Left lobe of liver (tissue), 2 donors: ENCODE measurements at places on chromosomes 2 and 18.

GRCh38 chr2:121376535-121377250, 91.7 kb upstream of the TFCP2L1 start:
- DNase-seq, result no peak

- no peak for DNase-seq
Measured at GRCh38 chr2:12091201-12091806, 344.9 kb downstream of the LPIN1 start.

- DNase-seq, result no peak
Measured at GRCh38 chr18:57648414-57648813, 26.8 kb upstream of the NARS1 start.

- DNase-seq, result peak; percentile 93
Measured at GRCh38 chr2:28355521-28356094, 37.0 kb upstream of the FOSL2 start.

- no peak for DNase-seq
Measured at GRCh38 chr2:226887940-226888339, 52.1 kb downstream of the RHBDD1 start.

DNA sequence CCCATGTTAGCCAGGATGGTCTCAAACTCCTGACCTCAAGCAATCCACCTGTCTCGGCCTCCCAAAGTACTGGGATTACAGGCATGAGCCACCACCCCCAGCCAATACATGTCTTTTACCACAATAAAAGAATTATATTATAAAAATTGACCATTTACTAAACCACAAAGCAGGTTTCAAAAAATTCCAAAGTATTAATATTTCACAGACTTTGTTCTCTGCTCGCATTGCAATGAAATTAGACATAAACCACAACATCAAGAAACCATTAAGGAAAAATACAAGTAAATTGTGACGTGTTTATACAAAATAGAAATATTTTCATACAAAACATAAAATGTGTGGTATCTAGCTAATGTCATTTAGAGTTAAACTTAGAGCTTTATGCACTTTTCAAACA, 13.4 kb upstream of the MAPRE3 start:
- no peak for DNase-seq

- DNase-seq, result peak; percentile 59
Measured at GRCh38 chr18:76475450-76476194, 19.4 kb downstream of the ZNF516 start.
